NCI-H1092 (cell line): ENCODE measurements at places on chromosomes 7 and 10.

DNA sequence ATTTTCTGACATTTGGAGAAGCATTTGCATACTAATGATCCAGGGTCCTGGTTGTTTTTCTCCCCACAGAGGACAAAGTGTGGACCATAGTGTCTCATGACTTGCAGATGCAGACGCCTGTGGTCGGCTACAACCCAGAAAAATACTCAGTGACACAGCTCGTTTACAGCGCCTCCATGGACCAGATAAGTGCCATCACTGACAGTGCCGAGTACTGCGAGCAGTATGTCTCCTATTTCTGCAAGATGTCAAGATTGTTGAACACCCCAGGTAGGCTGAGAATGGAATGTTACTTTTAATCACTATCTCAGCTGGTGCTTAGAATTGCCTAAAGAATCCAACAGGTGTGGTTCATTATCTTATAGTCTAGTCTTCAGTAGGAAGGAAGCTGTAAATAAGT, 951.5 kb upstream of the C7orf33 start:
- DNase-seq = no peak

GRCh38 chr10:86083664-86084175, 282.9 kb downstream of the GRID1 start:
- no peak for DNase-seq

DNA sequence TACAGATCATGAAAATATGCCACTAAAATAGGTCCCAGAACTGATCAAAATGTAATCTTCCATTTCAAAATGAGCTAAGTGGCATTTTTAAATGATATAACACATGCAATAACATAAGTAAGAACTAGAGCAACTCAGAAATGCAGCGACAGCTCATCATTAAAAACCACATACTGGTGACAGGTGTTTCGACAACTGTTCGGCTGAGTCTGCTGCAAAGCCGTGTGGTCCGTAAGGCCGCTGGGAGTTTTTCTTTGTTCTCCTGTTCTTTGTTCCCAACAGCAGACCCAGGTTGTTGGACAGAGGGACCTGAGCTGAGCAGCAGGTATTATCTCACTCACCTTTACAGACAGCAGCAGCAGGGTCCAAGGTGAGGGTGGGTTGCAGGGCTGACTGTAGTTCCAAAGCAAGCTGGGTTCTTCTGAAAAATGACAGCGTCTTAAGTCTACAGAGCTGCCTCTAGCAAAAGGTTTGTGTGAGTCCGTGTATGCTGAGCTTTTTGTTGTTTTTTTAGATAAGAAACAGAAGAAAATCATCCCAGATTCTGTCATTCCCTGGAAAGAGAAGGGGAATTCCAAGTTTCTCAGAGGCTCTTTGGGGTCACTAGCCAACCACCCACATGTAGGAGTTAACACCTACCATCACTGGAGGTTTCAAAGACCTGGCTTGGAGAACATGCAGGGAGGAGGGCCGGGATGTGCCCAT, 45.4 kb upstream of the MACROH2A2 start:
- DNase-seq = no peak

- no peak for DNase-seq
Measured at GRCh38 chr7:132486274-132486610, 90.0 kb downstream of the PLXNA4 start.

DNA sequence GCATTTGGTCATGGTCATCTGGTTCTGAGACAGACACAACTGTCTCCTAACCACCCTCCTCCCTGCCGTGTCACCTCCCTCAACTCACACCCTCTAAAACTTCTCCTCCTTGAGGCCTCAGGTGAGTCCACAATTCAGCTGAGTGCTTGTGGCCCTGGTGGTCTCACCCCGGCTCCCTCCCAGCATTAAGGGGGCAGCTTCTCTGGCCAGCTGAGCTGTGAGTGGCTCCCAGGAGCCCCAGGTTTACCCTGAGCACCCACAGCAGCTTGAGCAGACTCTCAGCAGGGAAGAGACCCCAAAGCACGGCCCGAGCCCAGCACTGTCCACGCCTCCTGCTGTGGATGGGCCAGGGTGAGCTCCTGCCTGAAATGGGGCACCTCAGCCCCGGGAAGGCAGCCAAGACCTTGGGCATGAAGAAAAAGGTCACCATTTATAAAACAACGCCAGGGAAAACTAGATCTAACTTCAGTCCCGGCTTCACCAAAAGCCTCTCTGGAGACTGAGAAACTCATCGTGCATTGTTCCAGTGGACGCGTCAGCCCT, 201.2 kb downstream of the TCERG1L start:
- DNase-seq = no peak

- no peak for DNase-seq
Measured at GRCh38 chr7:139203992-139204391, 27.0 kb upstream of the UBN2 start.

GRCh38 chr10:31170636-31171035, 139.0 kb upstream of the ZNF438 start:
- DNase-seq = no peak

DNA sequence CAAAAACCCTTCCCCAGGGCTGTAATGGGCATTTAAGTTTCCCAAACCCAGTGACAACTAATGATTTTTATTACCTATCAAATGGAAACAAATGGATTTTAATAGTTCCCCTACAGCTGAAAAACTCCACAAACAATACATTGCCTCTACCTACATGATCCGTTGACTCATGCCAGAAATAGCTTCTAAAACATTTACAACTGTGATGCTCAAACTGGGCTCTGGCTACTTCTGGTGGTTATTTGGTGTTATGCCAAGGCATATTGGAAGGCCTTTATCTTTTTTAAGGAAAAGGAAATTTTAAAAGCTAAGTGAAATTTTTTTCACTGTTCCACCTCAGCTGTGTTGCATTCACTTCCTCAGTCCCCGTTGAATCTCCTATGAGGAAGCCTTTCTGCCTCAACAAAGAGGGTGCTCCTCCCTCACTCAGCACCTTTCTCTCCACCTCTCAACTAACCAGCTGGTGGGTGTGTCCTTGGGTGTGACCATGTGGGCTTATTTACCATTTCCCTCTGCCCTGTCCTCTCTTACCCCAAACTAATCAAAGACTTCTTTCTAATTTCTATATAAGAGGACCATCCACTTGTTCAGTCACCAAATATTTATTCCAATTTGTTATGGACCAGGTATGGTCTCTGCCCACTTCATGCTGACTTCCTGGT, 82.9 kb downstream of the PRTFDC1 start:
- no peak for DNase-seq

GRCh38 chr10:45274364-45274763, 41.0 kb downstream of the OR13A1 start:
- no peak for DNase-seq

GRCh38 chr10:60846173-60846572, 67.9 kb downstream of the CDK1 start:
- no peak for DNase-seq

GRCh38 chr7:127383123-127383835, 9.2 kb downstream of the ZNF800 start:
- DNase-seq = no peak

GRCh38 chr7:44216521-44217222, 15.9 kb downstream of the YKT6 start:
- no peak for DNase-seq

DNA sequence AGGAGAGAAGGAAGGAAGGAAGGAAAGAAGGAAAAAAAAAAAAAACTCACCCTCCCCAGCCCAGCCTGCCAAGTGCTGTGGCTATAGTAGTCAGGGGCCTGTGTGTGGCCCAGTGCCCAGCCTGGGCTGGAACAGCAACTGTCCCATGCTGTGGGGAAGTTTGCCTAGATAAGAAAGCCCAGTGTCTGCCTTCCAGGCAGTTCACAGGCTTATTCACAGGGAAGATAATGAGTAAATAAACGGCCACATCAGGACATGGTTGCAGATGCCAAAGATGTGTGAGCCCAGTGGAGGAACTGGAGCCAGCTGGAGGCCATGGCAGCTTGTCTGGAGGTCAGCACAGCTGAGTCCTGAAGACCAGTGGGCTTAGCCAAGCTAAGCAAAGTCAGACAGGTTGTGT, 132.4 kb upstream of the FOXK1 start:
- no peak for DNase-seq

DNA sequence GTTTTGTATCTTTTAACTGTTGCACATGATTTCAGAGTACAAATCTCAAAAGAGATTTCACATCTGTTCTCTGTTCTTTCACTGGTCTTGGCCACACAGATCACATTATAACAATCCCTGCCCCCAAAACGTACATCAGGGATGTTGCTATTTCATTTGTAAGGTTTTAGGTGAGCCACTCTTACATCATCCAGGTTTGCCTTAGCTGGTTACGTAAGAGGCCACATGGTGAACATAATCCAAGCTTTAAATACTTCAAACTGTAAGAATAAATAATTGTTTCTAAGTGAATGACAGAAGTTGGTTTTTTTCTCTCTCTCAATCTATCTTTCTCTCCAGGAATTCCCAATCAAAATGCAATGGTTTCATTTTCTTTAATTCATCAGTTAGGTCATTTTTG, 245.9 kb upstream of the HGF start:
- no peak for DNase-seq

- no peak for DNase-seq
Measured at GRCh38 chr10:51327432-51327831, 253.1 kb downstream of the PRKG1 start.

GRCh38 chr10:33886299-33886698, 551.8 kb upstream of the NRP1 start:
- no peak for DNase-seq

- DNase-seq = no peak
Measured at GRCh38 chr7:17307558-17307957, 9.1 kb downstream of the AHR start.

GRCh38 chr10:51666456-51666855, 32.9 kb downstream of the CSTF2T start:
- DNase-seq = no peak

GRCh38 chr10:50928190-50928552, 42.7 kb upstream of the A1CF start:
- DNase-seq = no peak

DNA sequence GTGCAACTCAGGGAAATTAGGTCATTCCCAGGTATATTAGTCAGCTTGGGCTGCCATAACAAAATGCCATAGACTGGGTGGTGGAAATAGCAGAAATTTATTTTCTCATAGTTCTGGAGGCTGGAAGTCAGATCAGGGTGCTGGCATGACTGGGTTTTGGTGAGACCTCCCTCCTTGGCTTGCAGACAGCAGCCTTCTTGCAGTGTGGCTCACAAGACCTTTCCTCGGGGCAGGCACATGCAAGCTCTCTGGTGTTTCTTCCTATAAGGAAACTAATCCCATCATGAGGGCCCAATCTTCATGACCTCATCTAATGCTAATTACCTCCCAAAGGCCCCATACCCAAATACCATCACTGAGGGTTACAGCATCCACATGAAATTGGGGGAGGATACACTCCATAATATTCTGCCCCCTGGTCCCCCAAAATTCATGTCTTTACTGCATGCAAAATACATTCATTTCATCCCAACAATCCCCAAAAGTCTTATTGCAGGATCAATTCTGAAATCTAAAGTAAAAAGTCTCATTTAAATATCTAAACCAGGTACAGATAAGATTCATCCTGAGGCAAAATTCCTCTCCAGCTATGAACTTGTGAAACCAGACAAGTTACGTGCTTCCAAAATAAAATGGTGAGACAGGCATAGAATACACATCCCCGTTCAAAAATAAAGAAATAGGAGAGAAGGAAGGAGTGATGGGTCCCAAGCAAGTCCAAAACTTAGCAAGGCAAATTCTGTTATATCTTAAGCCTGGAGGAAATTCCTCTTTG, 17.4 kb upstream of the CBLL1 start:
- DNase-seq = no peak

- no peak for DNase-seq
Measured at GRCh38 chr7:144384555-144385245, 18.8 kb downstream of the NOBOX start.

DNA sequence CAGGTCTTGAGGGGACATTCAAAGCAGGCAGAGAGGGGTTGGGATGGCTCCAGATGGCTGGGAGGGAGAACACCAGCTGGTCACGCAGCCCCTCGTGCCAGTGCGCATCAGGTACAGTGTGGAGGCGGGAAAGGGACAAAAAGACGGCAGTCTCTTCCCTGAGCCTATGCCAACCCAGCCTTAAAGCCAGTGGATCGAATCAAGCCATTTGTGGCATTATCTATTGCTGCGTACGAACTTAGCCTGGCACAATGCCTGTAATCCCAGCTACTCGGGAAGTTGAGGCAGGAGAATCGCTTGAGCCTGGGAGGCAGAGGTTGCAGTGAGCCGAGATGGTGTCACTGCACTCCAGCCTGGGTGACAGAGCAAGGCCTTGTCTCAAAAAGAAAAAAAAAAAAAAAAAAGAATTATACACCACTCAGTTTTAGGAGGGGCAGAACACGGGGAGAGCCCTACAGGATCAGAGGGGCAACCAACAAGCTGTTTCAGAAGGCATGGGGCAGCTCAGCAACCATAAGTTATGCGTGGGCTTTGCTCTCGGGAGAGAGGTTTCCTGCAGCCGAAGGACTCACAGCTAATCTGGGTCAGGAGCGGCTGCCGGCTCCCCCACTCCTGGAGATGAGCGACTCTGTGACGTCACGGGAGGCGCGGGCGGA, 356 bp upstream of the NDUFB2 start:
- peak; percentile 95 for DNase-seq

DNA sequence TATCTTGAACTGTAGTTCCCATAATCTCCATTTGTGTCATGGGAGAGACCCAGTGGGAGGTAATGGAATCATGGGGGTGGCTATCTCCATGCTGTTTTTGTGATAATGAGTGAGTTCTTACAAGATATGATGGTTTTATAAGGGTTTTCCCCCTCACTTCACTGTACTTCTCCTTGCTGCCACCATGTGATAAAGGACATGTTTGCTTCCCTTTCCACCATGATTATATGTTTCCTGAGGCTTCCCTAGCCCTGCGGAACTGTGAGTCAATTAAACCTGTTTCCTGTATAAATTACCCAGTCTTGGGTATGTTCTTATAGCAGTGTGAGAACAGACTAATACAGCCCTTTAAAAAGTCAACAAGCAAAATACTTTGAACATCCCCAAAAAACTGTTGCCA, 427.7 kb downstream of the HTR7 start:
- DNase-seq = no peak

GRCh38 chr10:73623056-73623455, 18.2 kb downstream of the MYOZ1 start:
- no peak for DNase-seq
